ENCODE measurements at places on chromosomes 2 and 18.

DNA sequence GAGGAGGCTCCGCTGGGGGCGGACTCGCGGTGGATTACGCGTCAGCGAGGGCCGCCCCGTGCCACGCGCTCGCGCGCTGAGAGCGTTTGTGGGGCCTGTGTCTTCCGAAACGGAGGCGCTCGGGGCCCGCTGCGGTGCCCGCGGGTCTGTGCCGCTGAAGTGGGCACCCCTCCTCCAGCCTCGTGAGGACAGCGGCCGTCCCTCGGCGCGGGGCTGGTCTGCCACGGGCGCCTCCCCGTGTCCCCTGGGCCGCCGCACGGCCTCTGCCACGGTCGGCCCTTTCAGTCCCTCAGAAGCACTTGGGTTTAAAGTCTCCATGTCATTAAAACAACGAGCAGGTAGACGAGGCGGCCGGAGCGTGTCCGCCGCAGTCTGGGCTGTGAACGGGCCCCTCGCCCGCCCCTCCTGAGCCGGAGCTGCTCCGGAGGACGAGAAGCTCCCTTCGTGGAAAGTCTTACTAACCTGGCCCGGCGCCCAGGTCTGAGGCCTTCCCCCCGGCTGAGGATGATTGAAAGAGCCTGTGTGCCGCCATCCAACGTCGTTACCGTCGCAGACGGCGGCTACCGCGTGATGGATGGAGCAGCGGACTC, 97.6 kb downstream of the NFATC1 start:
- no peak for DNase-seq

DNA sequence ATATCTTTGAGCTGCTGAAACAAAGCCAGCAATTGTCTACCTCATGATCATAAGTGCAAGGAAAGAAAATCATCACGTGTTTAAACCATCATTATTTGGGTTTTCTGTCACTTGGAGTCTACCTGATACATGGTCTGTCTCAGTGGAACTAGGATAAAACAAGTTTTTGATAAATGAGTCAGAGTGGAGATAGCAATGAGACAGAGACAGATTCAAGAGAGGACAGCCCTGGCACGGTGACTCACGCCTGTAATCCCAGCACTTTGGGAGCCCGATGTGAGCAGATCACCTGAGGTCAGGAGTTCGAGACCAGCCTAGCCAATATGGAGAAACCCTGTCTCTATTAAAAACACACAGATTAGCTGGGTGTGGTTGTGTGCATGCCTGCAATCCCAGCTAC, 93.8 kb downstream of the PMAIP1 start:
- no peak for DNase-seq

- no peak for DNase-seq
Measured at GRCh38 chr2:107337209-107337898, 451.4 kb upstream of the ST6GAL2 start.

- no peak for DNase-seq
Measured at GRCh38 chr18:9787036-9787435, 78.9 kb downstream of the RAB31 start.

GRCh38 chr18:56314396-56314795, 324.0 kb downstream of the TXNL1 start:
- DNase-seq: no peak

DNA sequence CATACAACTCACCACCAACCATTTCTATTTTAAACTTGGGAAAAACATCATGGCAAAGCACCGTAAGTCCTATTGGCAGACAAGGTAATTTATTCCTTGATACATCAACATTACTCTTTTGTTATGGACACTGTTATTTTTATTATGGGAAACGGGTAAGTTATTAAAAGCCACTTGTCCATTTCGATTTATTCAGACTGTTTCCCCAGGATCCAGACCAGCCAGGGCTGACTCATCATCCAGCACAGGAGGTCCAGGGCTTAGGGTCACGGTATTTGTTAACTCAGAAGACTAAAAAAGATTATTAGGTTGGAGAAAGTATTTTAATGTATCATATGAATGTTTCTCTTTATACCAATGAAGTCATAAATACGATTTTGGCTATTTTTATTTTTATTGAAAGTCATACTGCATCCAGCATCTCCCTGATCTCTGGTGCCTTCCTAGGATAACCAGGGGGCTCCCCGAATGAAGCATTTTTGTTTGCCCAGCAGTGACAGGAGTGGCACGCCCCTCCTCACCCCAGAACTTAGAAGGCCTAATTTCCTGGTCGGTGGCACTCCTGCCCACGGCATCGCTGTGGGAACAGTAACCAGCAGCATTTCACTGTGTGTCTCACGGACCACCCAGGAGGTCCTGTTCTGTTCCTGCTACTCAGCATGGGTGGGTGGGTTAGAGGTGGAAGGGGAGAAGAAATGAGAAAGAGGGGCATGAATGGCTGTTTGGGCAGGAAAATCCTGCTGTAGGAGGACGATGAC, 446.1 kb downstream of the EIPR1 start:
- DNase-seq: no peak

GRCh38 chr18:42348722-42349121, 393.7 kb downstream of the PIK3C3 start:
- DNase-seq: no peak

- DNase-seq: no peak
Measured at GRCh38 chr18:65721619-65722018, 29.2 kb upstream of the CDH7 start.

DNA sequence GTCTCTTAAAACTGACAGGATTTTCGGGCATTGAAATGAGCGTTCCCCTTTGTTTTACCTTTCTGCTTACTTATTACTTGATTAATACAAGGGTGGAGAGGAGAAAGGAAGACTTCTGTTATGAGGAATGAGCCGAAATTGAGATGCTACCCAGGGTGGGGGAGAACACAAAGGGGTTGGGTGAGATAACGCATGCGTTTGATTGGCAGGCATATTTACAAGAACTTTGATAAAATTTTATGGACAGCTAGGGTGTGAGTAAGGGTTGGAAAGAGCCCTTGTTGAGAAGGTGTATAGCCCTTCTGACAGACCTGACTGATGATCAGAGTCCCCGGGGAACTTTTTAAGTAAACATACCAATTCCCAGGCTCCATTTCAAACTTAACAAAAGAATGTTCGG, 1.8 kb downstream of the RNF138 start:
- no peak for DNase-seq

GRCh38 chr2:216619411-216620393, 13.5 kb upstream of the IGFBP2 start:
- DNase-seq: no peak

GRCh38 chr2:222033541-222033940, 265.3 kb downstream of the PAX3 start:
- no peak for DNase-seq

DNA sequence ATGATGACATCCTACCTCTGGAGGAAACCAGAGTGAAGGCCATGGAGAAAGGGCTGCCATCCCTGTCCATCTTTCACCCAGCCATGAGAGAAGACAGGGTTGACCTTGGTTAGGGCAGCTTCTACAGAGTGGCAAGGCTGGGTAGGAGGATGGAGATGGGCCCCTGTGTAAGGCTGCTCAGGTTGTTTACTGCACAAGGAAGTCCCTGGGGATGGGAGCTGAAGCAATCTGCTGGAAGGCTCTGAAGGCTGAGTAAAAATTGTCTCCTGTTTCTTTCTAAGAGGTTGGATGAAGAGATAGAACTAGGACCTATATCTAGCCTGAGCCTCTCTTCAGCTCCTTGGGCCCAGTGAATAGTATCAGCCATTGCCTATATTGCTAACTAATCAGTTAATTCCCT, 14.4 kb downstream of the ELMOD3 start:
- DNase-seq: no peak

GRCh38 chr2:113390124-113390849, 47.2 kb upstream of the ZNG1B start:
- peak; percentile 57 for DNase-seq

Data from T-cell (primary cell).